ENCODE measurements at places on chromosomes 5 and 9.

- DNase-seq, result no peak
Observed at GRCh38 chr9:27195191-27195590, 86.2 kb downstream of the TEK start.

DNA sequence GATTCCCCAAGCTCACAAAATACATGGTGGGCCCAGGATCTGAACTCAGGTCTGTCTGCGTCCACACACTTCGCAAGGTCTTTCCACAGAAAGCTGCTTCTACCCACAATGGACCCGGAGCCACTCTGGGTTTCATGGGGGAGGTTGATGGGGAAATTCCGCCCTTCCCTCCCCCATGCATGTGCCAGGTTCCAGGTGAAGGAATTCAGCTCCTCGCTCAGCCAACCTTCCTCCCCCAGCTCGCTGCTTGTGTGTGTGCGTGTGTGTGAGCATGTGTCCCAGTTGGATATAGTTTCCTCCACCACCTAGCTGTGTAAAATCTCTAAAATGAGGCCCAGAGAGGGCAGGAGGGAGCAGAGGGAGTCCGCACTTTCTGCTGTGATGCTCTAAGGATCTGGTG lies 1.0 kb downstream of the PTGS1 start:
- DNase-seq, result no peak

- DNase-seq, result no peak
Observed at GRCh38 chr9:116547729-116548426, 139.2 kb upstream of the TRIM32 start.

DNA sequence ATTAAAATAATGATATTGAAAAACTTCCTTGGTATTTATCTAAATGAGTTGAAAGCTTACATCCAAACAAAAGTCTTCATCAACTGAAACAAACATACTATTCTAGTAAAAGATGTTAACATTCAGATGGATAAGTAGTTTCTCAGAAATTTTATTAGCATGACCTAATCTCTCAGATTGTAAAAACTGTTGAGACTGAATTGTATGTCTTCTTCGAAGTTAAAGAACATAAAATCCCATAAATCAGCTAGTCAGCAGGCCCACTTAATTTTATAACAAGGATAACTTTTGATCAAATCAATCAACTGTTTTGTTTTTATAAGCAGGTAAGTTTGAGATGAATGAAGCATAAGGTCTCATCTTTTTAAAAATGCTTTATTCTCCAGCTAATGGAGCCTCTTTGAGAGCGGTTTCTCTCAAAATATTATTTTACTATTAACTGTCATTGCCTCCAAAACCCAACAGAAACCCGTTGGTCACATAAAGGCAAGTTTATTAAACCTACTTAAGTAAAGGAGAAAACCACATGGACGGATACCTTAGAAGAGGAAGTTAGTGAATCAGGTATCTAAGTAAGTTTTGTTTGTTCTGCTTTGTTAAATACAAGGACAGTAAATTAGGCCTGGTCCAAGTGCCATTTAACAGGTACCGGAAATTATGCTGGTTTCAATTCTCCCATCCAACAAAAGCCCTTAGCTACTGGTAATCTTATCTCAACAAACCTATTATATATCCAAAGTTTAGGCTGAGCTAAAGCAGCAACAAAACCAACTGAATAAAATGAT lies 457.0 kb downstream of the PDE4D start:
- DNase-seq, result no peak

DNA sequence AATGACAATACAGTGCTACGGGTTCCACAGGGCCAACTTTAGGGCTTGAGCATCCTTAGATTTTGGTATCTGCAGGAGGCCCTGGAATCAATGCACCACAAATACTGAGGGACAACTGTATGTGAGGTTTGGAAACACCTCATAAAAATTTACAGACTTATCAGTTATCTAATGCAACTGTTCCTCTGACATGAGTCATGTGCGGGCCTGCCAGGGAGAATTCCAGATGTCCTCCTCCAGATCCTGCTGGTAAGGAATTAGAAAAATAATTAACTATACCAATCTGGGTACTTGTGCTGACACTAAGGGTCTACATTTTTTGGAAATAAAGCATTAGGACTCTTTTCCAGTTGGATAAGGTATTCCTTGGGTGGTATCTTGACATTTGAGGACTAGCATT lies 333.3 kb downstream of the ARRDC3 start:
- DNase-seq, result no peak

- DNase-seq, result no peak
Observed at GRCh38 chr5:122436615-122437014, 124.6 kb downstream of the SNCAIP start.

GRCh38 chr5:176359658-176360057 lies 1.9 kb downstream of the KIAA1191 start:
- no peak for DNase-seq

- DNase-seq, result no peak
Observed at GRCh38 chr9:84206801-84207370, 133.7 kb downstream of the SLC28A3 start.

GRCh38 chr9:18721267-18721994 lies 247.5 kb downstream of the ADAMTSL1 start:
- peak; percentile 44 for DNase-seq

- no peak for DNase-seq
Observed at GRCh38 chr5:130111746-130112145, 207.5 kb downstream of the CHSY3 start.

DNA sequence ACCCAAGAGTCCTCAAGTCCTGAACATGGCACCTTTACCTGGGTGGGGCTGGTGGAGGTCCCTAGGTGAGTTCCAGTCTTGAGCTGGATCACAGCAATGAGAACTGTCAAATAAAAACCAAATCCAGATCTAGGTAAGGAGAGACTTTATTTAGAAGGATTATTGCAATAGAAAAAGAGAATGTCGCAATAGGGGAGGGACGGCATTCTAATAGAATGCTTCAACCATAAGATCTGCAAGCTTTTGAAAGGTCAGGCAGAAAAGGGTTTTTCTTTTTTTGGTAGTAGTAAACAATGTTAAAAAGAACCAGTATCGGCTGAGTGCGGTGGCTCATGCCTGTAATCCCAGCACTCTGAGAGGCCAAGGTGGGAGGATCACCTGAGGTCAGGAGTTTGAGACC lies 5.2 kb upstream of the GCNT1 start:
- no peak for DNase-seq

DNA sequence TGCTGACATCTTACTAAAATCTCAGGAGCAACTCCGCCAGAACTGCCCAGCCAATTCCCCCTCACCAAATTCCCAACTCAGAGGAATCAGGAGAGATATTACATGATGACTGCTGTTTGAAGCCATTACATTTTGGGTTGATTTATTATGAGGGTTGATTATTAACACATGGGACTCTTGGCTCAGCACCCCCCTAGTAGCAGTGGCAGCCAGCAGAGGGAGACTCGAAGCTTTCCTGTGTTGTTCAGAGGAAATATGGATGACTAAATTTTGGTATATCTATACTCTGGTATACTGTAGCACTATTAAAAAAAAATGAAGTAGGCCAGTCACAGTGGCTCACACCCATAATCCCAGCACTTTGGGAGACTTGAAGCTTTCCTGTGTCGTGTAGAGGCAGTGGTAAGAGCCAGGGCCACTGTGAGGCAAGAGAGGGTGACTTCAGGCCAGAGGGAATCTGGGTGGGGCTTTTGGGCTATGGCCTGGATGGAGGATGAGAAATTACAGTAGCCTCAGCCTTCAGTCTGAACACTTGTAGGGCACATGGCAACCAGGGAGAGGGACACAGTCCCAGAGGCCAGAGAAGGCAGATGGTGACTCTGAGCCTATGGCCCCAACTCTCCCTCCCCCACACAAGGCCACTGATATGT lies 111.4 kb downstream of the LHX2 start:
- DNase-seq, result no peak

- no peak for DNase-seq
Observed at GRCh38 chr9:98022447-98022846, 34.1 kb upstream of the NANS start.

DNA sequence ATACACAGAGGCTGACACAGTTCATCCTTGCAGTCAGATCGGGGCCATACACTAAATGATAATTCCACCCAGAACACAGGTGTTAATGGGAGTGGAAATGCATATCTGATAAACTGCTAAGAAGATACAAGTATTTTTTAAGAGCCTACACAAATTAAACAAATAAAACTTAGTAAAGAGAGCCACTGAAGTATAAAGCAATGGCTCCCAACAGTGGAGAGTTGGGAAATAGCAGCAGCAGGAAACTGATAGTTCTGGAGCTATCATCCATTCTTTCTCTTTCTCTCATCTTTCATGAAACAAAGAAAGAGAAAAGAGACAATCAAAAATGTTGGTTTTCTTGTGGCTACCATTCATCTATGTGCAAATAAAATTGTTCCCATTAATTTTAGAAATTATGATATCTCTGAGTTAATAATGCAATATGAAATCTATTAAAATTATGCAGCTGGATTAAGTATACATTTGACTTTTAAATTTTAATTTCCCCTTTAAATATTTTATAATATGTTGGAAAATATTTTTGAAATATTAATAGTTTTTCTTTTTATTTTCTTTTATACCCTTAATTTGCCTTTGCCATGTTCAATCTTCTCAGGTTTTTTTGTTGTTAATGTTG lies 120.8 kb downstream of the EMB start:
- no peak for DNase-seq

GRCh38 chr5:83846624-83847350 lies 126.1 kb upstream of the HAPLN1 start:
- no peak for DNase-seq

GRCh38 chr5:169583101-169583423 lies 511 bp upstream of the SPDL1 start:
- DNase-seq, result no peak

- no peak for DNase-seq
Observed at GRCh38 chr9:77257275-77257674, 79.9 kb downstream of the VPS13A start.

DNA sequence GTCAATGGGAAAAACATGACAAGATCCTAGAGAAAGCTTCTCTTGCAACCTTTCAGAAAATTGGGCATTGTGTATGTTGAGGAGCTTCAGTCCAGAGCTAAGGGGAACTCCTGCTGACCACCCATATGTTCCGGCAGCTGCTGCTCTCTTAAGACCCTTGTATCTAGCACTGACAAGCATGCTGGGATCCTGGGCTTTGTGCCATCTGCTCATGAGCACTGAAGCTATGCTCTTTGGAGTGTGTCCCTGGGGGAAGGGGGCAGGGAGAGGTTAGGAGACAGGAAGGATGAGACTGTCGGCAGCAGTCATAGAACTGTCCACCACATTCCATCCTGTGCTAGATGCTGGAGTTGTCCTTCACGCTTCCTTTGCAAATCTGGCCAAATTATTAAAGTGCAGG lies 109.3 kb downstream of the JAKMIP2 start:
- no peak for DNase-seq

GRCh38 chr9:17476401-17476800 lies 102.5 kb upstream of the SH3GL2 start:
- DNase-seq, result no peak

- DNase-seq, result no peak
Observed at GRCh38 chr5:55899344-55899743, 48.2 kb downstream of the IL31RA start.

DNA sequence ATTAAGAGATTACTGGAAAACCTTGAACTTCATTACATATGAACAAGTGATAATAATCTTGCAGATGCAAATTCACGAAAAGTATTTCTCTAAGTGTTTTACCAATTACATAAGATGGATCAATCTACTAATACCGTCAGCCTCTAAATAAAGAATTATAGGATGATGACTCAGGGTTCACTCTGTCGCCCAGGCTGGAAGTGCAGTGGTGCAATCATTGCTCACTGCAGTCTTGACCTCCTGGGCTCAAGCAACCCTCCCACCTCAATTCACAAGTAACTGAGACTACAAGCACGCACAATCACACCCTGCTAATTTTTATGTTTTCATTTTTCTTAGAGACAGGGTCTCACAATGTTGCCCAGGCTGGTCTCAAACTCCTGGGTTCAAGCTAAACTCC lies 56.1 kb downstream of the CHD1 start:
- DNase-seq, result no peak

- DNase-seq, result no peak
Observed at GRCh38 chr9:83154821-83155220, 91.9 kb upstream of the RASEF start.

DNA sequence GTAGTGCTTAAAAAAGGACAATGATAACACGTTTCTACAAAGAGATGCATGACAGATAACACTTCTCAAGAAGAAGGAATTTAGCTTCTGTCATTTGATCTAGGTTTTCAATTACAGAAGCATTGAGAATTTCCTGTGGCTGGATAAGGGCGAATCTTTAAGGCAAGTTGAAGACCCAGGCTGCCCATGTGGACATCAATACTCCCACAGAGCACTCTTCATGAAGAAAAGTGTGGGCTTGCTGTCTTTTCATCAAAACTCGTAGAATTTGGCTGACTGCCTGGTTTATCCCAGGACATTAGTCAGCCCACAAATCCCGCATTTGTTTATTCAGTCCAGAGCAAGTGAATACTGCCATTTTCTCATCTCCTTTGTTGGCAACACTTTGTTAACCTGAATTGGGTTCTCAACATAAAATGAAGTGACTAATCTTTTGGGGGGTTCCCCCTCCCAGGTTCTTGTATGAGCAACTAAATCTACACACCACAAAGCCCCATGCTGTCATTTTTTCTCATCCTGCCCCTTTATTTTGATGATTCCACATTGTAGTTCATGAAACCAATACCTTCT lies 43.4 kb upstream of the CDKN2B start:
- DNase-seq, result no peak

DNA sequence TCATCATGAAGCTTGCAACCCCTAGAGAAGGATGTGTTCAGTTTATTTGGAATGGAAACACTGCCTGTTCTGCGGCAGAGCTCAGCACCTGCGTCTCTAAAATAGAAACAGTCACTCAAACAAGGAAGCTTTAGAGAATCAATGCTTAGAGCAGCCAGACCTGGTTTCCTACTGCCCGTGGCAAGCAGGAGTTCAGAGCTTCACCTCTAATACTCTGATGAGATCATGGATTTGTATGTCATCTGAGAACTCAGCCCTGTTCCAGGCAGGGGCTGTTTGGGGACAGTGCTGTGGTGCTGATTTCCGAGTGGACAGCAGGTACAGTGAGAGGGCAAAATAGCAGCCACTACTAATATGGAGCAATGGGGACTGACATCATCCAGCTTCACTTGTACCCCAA lies 236.0 kb upstream of the IRX1 start:
- DNase-seq, result no peak

- peak; percentile 51 for DNase-seq
Observed at GRCh38 chr5:91383956-91384300, 811 bp upstream of the ARRDC3 start.

GRCh38 chr5:71632168-71632567 lies 45.0 kb downstream of the MCCC2 start:
- DNase-seq, result no peak

- no peak for DNase-seq
Observed at GRCh38 chr9:129676975-129677374, 11.5 kb downstream of the PRRX2 start.

- no peak for DNase-seq
Observed at GRCh38 chr5:120552638-120553037, 88.5 kb downstream of the PRR16 start.

GRCh38 chr9:137989156-137989555 lies 111.6 kb downstream of the CACNA1B start:
- no peak for DNase-seq

- no peak for DNase-seq
Observed at GRCh38 chr5:150600616-150601490, 39.6 kb upstream of the SYNPO start.
